Stimulated activated CD4-positive, alpha-beta T cell treated with anti-CD3 and anti-CD28 coated beads, Interleukin-1b, Interleukin-23, amount 100 ng/mL, for 1 hour (primary cell): ENCODE measurements at places on chromosomes 5 and 9.

- DNase-seq = no peak
These were observed 7.8 kb upstream of the TBC1D9B start for GRCh38 chr5:179915406-179915935.

DNA sequence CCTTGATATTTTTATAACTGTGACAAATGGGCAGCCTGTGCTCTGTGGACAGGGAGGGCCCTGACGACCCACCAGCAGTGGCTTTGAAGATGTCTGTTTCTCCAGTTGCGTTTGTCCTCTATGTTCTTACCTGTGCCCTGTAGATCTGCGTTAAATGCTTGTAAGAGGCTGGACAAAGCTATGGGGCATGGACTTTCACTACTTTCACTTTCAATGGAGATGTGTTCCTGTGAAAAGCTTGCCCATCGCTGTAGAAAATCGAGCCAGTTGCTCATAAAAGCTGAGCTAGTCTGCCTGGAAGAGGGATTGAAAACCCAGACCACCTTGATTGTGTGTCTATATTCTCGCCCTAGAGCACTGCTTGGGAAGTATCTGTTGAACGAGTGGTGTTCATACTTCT lies 74.1 kb downstream of the PSAT1 start:
- DNase-seq = no peak

DNA sequence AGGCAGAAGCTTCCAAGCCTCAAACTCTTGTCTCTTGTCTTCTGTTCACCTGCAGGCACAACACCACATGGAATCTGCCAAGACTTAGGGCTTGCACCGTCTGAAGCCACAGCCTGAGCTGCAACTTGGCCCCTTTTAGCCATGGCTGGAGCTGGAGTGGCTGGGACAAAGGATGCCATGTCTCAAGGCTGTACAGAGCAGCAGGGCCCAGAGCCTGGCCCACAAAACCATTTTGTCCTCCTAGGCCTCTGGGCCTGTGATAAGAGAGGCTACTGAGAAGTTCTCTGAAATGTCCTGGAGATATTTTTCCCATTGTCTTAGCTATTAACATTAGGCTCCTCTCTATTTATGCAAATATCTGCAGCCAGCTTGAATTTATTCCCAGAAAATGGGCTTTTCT lies 330.8 kb downstream of the DTWD2 start:
- DNase-seq = no peak

GRCh38 chr5:78182838-78183237 lies 111.7 kb downstream of the AP3B1 start:
- DNase-seq = no peak

- peak; percentile 67 for DNase-seq
These were observed at the start of gene RAPGEF1 for GRCh38 chr9:131739959-131740648. TSS of gene RAPGEF1 (minus strand) at chr9:131740076. CDS start at chr9:131739830, 246 bp downstream.

DNA sequence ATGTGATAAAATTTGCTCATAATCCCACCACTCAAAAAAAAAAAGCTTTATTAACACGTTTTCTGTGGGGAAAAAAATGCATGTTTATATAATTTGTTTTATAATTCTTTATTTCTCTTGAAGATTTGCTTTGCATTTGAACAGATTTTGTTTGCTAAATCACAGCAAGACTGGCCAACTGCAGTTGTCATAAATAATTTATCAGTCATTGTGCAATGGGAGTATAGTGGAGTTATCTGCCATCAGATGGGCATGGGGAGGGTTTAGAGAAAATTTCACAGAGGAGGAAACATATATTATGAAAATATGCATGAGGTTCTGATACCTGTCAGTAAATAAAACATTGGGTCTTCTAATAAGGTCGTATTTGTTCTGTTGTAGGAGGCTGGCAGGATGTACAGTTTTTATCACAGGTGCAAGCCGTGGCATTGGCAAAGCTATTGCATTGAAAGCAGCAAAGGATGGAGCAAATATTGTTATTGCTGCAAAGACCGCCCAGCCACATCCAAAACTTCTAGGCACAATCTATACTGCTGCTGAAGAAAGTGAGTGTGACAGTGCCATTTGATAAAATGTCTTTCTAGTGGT lies 23.8 kb downstream of the HSDL2 start:
- DNase-seq = no peak

- no peak for DNase-seq
These were observed 116.1 kb upstream of the RASA1 start for GRCh38 chr5:87151547-87151946.

GRCh38 chr5:123429221-123429954 lies 6.2 kb upstream of the CEP120 start:
- no peak for DNase-seq

DNA sequence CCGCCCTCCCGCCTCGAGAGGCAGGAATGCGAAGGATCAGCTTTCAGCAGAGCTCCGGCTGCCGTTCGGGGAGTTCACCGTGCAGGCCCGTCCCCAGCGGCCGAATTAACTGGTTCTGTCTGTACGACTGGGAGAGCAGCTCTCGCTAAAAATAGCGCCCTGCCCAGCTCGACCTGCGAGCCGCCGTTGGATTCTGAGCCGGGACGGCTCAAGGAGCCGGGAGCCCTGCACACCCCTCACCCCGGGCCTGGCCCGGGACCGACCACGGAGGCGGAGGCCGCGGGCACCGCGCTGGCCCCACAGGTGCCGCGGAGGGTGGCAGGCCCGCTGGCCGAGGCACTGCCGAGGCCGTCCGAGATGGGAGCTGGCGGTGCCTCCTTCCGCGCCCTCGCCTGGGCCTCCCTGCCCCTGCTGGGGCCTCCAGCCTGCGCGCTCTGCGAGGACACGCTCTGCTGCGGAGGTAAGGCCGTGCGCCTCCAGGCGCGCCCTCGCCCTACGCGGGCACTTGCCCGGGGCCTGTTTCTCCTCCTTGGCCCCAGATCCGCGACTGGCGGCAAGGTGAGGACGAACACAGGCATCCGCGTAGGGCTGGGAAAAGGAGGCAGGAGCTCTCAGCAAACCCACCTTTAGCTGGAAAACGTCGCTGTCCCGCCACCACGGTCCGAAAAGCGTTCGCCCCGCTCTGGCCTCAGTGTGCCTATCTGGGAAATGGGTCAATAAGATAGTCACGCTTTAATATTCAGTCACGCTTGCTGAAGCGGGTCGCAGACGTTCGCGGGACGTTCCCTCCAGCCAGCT lies 53.1 kb upstream of the DAB2IP start:
- no peak for DNase-seq

DNA sequence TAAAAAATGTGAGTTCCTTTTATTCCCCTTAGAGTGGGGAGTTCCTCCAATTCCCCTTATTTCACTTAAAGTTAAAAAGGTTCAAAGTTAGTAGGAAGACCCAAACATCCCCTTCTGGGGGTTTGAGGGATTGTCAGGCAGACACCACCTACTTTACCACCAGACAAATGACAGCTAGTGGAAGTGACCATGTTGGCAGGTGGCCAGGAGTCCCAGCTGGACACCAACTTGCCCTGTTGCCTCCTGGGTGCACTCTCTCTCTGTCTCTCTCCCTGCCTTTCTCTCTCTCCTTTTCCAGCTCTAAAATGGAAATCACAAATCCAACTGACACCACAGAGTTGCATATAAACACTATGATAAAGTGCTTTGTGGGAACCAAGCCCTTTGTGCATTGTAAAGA lies 307.7 kb upstream of the TLE4 start:
- DNase-seq = no peak

GRCh38 chr9:110923601-110924000 lies 114.7 kb downstream of the LPAR1 start:
- no peak for DNase-seq

- DNase-seq = no peak
These were observed 40.1 kb downstream of the PRRT1B start for GRCh38 chr9:131585375-131585774.

- no peak for DNase-seq
These were observed 27.8 kb downstream of the PRLR start for GRCh38 chr5:35202319-35203111.

DNA sequence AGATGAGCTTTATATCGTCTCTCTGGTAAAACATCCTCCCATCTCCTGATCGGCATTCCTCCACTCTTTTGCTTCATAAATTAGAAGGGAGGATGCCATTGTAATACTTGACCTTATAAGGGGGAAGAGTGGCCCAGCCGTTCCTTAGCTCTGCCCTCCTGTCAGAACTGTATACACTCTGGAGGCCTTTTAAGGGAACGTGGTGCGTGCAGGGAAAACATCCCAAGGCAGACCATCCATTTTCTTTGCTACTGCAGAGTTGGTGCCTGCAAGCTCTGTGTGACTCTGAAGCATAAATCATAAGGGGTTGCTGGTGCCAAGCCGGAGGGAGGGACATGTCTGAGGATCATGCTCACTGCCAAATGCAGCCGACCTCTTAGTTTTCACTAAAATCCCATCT lies 90.4 kb downstream of the PGM5 start:
- no peak for DNase-seq

GRCh38 chr5:101590384-101590783 lies 687.3 kb upstream of the ST8SIA4 start:
- no peak for DNase-seq

DNA sequence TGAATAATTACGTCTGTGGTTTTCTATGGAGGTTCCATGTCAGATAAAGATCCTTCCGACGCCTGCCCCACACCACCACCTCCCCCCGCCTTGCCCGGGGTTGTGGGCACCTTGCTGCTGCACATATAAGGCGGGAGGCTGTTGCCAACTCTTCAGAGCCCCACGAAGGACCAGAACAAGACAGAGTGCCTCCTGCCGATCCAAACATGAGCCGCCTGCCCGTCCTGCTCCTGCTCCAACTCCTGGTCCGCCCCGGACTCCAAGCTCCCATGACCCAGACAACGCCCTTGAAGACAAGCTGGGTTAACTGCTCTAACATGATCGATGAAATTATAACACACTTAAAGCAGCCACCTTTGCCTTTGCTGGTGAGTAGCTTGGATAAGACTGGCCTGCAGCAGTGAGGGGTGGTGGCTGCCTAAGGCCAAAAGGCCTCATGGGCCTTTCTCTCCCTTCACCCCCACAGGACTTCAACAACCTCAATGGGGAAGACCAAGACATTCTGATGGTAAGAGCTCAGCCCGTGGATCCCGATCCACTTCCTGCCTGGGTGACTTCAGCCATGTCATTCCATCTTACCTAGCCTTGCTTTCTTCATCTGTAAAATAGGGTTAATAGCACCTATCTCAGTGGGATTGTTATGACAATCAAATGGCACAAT lies at the start of gene IL3:
IL3 (plus strand) TSS at position 155 of the 661 bp plus-strand sequence; CDS start at position 207, 52 bp downstream.
- no peak for DNase-seq

- DNase-seq = no peak
These were observed 178.8 kb upstream of the IL12B start for GRCh38 chr5:159509002-159509660.

GRCh38 chr5:54257366-54258118 lies 52.8 kb downstream of the ARL15 start:
- no peak for DNase-seq

GRCh38 chr5:96628406-96628805 lies 33.8 kb upstream of the CAST start:
- no peak for DNase-seq

- no peak for DNase-seq
These were observed 27.1 kb upstream of the TENT2 start for GRCh38 chr5:79585116-79585515.

DNA sequence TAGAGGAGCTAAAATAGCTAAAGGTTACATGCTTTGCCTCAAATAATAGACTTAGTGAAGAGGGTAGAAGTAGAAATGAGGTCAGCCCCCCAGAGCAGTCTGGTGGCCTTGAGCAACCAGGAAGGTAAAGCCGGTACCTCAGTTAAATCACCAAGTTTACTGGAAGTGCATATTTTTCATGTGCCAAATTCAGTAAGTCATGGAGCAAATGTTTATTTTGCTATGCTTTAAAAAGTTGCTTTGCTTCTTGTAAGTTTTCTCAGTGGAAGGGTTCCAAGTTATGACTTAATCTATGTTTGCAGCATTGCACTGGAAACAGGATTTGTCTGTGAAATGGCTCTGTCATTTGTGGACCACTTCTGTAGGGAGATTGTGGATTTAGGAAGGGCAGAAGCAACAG lies 256.7 kb downstream of the ARRDC3 start:
- DNase-seq = no peak

DNA sequence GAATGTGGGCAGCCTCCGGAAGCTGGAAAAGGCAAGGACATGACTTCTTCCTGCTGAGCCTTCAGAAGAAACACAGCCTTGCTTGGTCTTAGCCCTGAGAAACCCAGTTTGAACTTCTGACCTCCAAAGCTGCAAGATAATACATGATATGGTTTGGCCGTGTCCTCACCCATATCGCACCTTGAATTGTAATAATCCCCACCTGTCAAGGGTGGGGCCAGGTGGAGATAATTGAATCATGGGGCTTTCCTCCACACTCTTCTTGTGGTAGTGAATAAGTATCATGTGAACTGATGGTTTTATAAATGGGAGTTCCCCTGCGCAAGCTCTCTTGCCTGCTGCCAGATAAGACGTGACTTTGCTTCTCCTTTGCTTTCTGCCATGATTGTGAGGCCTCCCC lies 310.9 kb downstream of the PSAT1 start:
- no peak for DNase-seq

GRCh38 chr5:35478856-35479682 lies 138.6 kb upstream of the SPEF2 start:
- no peak for DNase-seq

DNA sequence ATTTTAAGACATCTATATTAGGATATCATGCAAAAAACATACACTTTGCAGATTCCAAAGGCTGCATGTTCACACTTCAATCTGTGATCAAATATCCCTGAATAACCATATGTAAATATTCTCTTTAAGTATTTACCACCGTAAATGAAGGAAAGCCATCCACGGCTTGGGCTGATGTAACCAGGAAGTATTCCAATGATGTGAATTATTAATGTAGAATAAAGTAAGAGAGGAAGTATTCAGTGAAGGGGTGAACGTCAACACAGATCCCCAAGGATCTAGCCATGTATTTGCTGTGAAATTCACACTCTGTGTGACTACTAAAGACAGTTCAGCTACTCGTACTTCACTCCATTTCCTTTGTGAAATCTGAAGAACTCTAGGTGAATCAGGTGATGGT lies 75.2 kb downstream of the CDH6 start:
- no peak for DNase-seq

DNA sequence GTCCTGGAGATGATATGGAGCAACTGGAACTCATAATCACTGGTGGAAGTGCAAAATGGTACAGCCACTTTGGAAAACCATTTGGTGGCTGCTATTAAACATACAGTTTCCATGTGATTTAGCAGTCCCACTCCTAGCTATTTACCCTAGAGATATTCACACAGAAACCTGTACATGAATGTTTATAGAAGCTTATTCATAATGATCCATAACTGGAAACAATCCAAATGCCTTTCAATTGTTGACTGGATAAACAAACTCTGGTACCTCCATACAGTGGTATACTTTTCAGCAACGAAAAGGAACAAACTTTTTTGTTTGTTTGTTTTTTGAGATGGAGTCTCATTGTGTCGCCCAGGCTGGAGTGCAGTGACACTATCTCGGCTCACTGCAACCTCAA lies 47.7 kb upstream of the RASGRF2 start:
- DNase-seq = no peak
